ENCODE measurements at places on chromosomes 2 and 18.

GRCh38 chr2:28680657-28681056 lies 71.0 kb upstream of the PPP1CB start:
- DNase-seq = no peak

DNA sequence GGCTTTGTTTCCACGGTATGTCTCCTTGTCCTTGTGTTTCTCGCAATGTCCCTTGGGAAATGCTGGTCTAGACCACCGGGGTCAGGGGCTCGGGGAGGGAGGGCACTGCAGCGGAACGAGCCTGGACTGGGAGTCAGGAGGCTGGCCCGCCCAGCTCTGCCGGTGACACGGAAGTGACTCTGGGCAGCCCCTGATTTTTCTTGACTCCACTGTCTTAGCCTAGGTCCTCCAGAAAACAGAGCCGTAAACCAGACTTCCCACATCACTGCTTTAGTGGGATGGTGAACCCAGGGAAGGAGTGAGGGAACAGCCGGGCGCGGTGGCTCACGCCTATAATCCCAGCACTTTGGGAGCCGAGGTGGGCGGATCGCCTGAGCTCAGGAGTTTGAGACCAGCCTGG lies 144.2 kb downstream of the ASB1 start:
- no peak for DNase-seq

DNA sequence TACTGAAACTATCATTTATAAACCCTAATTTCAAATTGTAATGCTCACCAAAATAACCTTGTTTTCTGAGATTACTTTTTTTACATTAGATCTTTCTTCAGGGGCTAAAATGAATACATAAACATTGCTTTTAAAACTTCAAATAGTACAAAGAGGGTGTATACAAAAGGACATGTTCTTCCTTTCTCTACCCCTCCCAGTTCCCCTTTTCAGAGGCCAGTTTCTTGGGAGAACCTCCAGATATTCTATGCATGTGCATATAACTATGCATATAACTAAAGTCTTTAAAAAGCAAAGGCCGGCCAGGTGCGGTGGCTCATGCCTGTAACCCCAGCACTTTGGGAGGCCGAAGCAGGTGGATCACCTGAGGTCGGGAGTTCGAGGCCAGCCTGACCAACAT lies 10.6 kb upstream of the FAM117B start:
- no peak for DNase-seq

DNA sequence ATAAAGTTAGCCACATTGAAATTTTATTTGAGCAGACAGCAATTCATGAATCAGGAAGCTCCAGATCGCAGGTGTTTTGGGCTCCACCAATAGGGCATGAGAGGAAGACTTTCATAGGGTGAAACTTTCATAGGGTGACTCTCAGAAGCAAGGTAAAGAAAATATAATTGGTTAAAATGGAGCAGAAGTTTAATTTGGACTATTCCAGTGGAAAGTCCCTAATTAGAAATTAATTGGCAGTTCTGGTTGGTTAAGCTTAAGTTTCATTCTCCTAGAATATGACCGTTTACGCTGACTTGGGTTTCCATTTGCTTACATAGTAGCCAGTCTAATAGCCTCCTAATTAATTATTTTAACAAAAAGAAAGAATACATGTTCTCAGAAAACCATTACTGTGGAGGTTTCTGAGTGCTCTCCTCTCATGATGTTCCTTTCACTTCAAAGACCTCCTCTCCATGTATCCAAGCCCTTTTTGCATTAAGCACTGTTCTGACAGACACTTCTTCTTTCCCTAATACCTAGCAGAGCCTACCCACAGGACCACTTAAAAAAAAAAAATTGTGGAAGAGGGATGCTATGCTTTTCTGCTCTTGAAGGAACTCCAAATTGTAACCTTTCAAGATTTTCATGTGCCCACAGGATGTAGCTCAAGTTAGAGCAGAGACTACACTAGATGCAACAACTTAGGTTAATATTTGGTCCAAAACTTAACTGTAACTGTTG lies 99.1 kb downstream of the MREG start:
- DNase-seq = no peak

DNA sequence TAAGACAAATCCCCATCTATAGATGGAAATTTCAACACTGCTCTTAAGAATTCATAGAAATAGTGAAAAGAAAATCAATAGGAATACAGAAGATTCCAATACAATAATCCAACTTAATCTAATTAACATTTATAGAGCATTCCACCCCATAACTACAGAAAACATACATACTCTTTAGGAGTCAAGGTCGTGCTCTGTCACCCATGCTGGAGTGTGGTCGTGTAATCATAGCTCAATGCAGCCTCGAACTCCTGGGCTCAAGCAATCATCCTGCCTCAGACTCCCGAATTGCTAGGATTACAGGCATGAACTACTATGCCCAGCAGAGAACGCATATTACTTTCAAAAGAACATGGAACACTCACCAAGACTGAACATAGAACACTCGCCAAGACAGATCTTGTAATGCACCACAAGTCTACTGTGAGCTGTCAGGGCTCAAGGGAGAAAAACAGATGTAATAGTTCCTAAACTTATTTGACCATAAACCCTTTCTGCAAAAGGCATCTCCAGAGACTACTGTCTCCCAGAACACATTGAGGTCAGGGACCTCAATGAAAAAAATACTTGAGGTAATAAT lies 14.1 kb downstream of the MEMO1 start:
- DNase-seq = no peak

DNA sequence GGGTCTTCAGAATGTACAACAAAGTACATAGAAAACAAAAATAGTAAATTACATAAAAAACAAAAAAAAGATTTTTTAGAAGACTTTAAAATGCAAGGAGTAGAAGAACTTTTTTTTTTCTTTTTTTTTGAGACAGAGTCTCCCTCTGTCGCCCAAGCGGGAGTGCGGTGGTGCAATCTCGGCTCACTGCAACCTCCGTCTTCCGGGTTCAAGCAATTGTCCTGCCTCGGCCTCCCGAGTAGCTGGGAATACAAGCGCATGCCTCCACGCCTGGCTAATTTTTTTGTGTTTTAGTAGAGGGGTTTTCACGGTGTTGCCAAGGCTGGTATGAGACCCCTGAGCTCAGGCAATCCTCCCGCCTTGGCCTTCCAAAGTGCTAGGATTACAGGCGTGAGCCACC lies 104.5 kb upstream of the ZC3H15 start:
- DNase-seq = no peak

GRCh38 chr2:62578803-62579640 lies 73.0 kb upstream of the TMEM17 start:
- no peak for DNase-seq

DNA sequence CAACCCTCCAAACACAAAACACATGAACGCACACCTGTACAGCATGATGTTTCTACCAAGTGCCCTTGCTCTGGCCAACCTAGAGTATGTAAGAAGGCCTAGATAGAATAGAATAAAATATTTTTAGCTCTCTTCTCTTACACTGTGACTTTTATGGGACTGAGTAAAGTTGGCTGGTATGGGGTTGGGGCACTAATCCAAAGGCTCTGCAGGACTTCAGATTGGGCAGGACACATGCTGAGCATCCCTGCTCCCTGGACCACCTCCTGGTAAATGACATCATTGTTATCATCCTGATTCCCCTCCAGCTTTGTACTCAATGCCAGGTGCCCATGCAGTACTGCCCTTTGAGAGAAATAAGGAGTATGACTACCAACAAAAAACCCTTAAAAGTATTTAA lies 322.2 kb downstream of the SLC8A1 start:
- DNase-seq = no peak

- DNase-seq = no peak
These were observed 19.3 kb downstream of the CCDC178 start for GRCh38 chr18:33421225-33421624.

DNA sequence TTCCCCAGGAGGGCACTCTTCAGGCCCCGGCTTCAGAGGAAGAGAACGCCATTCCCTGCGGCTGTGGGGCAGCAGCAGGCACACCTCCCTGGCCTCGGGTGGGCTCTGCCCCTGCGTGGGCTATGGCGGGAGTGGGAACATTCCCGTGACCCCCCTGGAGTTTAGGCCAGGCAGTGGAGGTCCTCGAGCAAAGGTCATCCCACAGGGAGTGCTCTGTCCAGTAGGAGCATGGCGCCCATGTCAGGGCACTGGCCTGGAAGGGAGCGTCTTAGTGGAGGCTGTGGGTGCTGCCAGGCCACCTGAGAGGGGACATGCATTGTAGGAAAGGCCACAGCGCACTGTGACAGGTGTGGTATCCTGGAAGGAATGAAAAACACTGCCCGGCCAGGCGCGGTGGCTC lies 9.2 kb upstream of the NFATC1 start:
- no peak for DNase-seq

- no peak for DNase-seq
These were observed 706.5 kb upstream of the FSHR start for GRCh38 chr2:49860834-49861233.

GRCh38 chr2:215968499-215968898 lies 44.9 kb downstream of the MREG start:
- DNase-seq = no peak

- DNase-seq = no peak
These were observed 144.4 kb downstream of the PIEZO2 start for GRCh38 chr18:11004951-11005350.

DNA sequence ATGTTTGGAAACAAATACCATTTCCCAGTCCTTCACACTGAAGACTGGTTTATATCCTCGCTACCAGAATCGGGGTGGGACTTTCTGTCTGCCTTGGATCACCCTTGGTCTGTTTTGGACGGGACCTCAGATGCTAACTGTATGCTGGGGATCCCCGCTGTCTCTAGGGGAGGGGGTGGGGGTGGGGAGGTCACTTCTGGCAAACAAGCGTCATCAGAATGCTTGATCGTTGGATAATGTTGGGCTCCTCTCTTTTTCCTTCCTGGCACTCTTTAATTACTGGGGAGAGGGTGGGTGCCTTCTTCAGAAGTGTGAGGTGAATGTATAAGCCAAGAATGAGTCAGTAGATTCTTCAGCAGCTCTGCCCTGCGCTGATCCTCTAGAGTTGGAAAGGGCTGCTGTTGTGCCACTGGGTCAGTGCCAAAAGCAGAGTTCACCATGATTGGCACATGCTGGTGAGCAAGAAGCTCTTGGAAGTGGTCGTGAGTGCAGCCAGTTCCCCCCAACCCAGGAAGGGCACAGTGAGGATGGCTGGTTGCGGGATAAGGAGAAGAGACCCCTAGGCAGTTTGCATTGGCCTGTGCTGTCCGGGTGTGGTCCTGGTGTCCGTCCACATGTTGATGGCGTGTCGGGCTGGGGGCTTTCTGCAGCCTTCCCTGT lies 32.2 kb downstream of the DGKD start:
- no peak for DNase-seq

DNA sequence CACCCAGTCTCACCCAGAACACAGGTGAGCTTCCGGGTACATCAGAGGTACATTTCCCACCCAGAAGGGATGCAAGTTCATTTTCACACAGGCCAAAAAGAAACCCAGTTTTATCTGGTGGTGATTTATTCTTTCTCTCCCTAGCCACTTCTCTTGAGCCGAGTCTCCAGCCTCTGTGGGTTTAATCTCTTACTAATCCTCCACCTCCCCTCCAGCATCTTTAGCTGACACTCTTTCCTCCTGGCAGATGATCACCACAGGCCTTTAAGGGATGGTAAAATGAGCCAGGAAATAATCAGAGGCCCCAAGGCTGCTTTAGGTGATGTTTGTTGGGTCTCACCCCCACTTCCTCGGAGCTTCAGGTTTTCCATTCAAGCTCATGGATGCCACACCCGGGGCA lies 145.7 kb upstream of the DLX2 start:
- no peak for DNase-seq
